ENCODE measurements at places on chromosomes 16 and 17. TPM values are rescaled to one million over a fixed set of nuclear protein-coding genes. Genes with fewer than 3 reads are reported as not detected.

GRCh38 chr17:57221366-57222350 lies 34.7 kb upstream of the MSI2 start:
- DNase-seq: no peak

The KAT2A gene
- 49.2 TPM for total RNA-seq

- peak; percentile 78 for DNase-seq
These were observed 375 bp upstream of the SPN start for GRCh38 chr16:29662729-29663015.

GRCh38 chr17:56793957-56794356 lies 39.8 kb downstream of the C17orf67 start:
- no peak for DNase-seq

GRCh38 chr17:8160224-8160577 lies 2.5 kb downstream of the VAMP2 start:
- no peak for DNase-seq

- DNase-seq: no peak
These were observed 3.4 kb downstream of the PLEKHH3 start for GRCh38 chr17:42673266-42673884.

- DNase-seq: no peak
These were observed 4.1 kb downstream of the ACE start for GRCh38 chr17:63480826-63481487.

The IRF8 gene
- total RNA-seq: 224 TPM

The CSH1 gene
- not detected for total RNA-seq

- DNase-seq: no peak
These were observed 11.7 kb downstream of the RHBDL3 start for GRCh38 chr17:32277284-32277683.

The CCDC57 gene
- 64.2 TPM for total RNA-seq

DNA sequence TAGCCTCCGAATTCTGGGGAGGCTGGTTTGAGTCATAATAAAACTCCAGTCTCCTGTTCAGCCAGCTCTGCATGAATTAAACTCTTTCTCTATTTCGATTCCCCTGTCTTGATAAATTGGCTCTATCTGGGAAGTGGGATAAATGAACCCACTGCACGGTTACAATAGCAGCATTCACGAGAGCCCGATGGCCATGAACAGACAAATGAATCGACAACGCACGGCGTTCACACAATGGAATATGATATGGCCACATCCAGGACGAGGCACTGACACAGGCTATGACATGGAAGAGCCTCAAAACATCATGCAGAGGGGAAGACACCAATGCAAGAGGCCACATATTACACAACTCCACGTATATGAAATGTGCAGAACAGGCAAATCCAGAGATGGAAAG lies 5.6 kb upstream of the CARD14 start:
- DNase-seq: no peak

GRCh38 chr17:40895106-40895730 lies 10.2 kb upstream of the KRT20 start:
- no peak for DNase-seq
